Type B pancreatic cell (in vitro differentiated cells): ENCODE measurements at places on chromosomes 7 and 10.

DNA sequence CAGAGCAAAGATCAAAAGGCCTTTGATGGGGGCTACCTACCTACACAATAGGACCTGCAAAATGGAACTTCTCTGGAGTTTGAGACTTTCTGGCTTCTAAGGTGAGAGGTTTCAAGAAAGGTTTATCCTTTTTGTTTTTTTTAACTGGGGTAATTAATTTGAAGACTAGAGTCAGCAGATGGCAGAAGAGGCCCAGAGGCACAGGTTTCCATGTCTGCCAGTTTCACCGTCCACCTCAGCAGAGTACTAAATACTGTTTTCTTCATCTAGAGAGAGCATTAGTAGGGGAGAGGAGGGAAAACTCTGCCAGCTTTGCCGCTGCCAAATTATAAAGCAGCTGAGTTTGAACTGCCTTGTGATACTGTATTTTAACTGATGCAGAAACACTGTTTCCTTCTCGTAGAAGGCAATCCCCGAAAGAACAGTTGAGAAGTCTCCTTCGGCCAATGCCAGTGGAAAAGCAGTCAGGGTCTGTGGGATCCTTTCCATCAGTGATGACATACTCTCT lies 138.7 kb downstream of the SLC25A13 start:
- no peak for DNase-seq

- no peak for DNase-seq
Observed at GRCh38 chr7:23893942-23894891, 184.2 kb downstream of the STK31 start.

GRCh38 chr7:148720472-148720871 lies 21.8 kb downstream of the CUL1 start:
- DNase-seq: no peak

DNA sequence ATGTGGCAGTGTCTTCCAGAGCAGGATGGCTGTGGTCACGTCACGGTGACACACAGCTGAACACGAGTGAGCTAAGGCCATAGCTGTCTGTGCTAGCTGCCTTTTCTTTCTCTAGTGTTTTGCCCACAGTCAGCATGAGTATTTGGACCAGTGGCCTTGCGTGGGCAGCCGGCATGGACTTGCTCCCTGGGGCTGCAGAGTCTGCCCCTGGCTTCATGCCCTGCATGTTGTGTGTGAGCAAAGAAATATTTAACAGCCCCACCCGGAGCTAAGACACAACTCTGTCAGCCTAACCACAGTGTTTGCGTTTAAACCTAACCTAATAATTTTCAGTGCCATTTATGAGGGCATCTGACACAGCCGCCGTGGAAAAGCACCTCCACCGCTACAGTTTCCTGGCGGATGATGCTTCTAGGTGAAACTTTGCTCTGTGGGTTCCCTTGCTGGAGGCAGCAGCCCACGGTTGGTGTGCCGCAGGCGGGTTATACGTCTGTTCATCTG lies 14.6 kb downstream of the CHST12 start:
- no peak for DNase-seq

DNA sequence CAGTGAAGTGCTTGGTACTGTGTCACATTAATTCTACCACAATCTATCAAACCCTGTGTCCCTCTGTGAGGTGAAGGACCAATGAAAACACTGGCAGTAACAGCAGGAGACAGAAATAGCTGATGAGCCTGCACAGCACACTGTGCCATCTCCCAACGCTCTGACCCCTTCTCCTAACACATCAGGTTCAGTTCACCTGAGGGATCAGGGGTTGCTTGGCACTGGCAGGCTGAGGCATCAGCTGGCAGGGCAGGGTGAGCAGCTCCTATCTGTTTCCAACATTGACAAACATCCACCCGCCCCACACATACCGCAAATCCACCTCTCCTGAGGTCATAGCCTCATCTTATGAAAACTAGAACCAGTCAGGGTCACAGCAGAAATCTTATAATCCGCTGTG lies 120.9 kb downstream of the ICA1 start:
- no peak for DNase-seq
